NCI-H510A (cell line): ENCODE measurements at places on chromosomes 2 and 18.

DNA sequence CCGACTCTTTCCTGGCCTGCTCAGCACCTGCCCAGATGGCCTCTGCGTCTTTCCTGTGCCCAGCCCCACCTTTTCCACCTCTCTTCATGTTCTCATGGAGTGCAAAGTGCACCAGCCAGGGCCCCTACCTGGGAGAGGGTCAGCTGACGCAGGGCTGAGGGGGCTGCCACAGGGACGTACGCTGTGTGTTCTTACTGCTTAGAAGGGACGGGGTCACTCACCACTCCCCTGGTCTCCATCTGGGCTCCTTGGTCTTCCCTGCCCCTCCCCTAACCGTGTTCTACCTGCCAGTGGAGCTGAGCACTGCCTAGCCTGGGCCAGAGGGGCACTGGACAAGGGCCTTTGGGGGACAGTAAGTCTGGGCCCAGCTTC is 8.6 kb downstream of the ERFE start:
- DNase-seq, result no peak

- no peak for DNase-seq
Measured at GRCh38 chr2:232876978-232877441, 6.9 kb downstream of the SNORC start.

- DNase-seq, result no peak
Measured at GRCh38 chr2:188720811-188721605, 253.2 kb upstream of the COL3A1 start.

DNA sequence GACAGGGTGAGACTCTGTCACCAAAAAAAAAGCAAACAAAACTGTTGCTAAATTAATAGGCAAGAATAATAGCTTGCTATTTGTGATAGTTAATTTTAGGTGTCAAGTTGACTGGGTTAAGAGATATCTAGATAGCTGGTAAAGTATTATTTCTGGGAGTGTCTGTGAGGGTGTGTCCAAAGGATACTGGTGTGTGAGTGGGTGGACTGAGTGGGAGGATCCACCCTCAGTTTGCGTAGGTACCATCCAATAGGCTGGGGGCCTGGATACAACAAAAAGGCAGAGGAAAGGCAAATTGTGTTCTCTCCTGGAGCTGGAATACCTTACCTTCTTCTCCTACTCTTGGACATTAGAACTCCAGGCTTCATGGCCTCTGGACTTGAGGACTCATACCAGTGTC is 15.0 kb downstream of the DUSP11 start:
- no peak for DNase-seq

DNA sequence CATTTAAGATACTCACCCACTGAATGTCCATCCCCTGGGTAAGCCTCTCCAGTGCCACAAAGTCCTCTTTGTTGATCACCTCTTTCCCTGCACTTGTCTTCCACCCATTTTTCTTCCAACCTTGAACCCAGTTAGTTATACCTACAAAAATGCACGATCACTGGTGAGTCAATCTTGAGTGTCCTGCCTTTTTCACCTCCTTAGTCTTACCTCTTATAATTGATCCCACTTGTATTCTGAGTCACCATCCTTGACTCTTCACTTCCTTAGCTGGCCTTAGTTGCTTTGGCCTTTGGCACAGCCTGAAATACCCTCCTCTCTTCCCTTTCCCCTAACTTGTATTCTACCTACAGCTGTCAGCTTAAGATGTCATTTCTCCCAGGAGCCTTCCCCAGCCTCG is 10.2 kb downstream of the RNASEH1 start:
- DNase-seq, result no peak

DNA sequence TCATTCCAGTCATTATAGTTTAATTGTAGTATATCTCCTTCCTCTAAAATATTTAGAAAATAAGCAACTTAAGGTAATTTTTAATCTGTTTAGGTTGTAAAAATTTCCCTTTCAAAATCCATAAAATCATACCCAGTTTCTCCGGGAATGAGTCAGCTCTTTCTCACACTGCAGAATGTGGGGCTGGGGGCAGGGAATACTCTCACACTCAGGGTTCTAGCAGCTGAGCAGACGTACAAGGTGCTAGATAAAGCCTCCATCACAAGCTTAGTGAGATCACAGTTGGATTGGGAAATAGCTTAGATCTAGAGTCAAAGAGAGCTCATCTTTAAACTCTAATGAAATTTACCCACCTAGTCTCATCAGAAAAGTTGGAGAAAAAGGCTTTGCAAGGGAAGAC is 79.9 kb upstream of the FAM237A start:
- DNase-seq, result no peak

- no peak for DNase-seq
Measured at GRCh38 chr2:237150831-237151375, 65.2 kb downstream of the COPS8 start.
